ENCODE measurements at places on chromosomes 11 and 22.

DNA sequence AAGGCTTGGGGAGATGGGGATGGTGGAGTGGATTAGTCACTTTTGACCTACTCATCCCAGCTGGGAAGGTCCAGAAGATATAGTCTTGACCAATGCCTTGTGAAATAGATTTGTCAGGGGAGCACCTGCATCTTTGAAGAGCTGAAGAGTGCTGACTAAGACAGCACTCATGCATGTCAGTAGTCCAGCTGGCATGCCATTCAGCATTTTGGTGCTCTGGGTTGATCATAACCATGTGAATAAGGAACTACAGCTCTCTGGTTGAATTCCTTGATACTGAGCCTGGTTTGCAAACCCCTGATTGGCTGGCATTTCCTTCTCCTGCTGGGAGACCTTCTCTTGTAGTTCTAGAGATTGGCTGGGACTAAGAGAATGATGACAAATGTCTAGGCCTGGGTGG is 106.8 kb upstream of the ALX4 start:
- no peak for DNase-seq

DNA sequence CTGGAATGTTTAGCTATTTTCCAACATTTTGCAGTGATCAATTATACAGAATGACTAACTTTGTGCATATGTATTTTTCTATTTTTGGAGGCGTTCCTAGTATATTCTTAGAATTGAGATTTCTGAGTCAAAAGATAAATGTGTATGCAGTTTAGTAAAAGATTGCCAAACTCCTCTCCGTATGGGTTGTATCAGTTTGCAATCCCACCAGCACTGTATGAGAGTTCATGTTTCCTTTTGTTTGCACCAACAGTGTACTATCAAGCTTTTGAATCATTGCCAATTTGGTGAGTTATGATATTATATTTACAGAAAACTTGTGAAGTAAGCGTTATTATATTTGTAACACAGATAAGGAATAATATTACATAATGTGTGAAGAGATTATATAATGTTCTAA is 658.7 kb downstream of the JRKL start:
- DNase-seq, result no peak

DNA sequence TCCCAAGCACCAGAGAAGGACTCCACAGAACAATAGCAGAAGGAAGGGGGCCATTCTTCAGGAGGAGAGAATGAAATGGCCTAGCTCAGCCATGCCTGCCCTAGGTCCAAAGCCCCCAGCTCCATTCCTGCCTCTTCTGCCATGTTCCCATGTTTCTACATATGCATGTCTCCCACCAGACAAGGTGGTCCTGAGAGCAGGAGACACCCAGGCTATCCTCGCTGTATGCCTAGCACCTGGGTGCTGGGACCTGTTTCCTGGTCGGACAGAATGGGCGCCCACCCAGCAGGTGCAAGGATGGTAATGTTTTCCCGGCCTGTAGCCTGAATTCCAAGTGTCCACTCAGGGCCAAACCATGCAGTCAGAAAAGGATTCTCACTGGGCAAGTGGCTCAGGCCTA is 30.2 kb upstream of the SLC35C1 start:
- no peak for DNase-seq

DNA sequence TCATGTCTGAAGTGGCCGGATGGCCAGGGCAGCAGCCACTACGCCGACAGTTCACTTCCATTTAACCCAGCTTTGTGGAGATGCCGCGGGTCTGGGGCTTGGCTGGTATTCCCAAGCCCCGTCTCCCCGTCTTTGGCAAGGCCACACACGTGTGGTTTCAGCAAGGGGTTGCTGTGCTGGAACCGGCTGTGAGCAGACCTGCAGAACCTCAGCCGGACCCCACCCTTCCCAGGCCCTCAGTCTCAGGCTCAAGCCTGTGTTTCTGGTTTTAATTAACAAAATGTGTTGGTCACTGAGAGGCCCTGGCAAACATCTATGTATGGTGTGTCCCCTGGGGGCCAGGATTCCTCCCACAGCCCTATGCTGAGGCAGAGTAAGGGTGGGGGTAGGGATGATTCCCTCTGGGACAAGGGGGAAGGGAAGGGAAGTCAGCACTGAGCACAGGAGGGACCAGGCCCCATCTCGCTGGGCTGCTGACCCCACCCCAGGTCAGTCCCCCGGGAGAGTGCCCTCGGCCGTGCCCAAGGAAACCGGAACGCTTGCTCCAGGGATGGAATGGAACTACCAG is 9.3 kb downstream of the OSBPL5 start:
- no peak for DNase-seq

- no peak for DNase-seq
Observed at GRCh38 chr22:30308518-30309230, 18.1 kb downstream of the TBC1D10A start.

DNA sequence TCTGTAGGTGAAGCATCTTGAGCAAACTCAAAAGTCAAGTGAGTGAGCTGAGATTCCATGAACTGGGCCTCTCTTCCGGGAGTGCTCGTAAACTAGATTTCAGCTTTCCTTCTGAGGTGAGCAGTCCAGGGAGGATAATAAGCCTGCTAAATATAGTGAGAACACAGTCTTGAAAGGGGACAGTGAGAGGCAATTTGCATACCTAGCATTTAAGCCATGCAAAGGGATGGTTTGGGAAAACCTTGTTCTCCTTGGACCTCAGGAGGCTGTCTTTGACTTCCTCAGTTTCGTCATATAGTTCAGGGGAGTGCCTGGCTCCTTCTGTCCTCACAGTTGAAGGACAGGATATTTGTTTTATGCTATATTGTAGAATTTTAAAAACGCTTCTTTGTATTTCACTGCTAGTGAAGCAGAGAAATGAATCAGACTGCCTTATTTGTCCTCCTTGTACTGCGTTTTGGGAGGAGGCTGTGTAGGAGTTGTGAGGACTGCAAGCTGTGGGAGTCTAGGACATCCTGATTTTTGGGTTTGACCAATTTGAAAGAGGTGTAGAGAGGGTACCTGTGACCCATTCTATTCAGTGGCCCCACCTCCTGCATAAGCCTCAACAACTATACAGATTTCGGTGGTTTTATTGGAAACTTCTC is 11.0 kb upstream of the SORL1-AS1 start:
- no peak for DNase-seq

- no peak for DNase-seq
Observed at GRCh38 chr11:45282081-45282480, 4.1 kb downstream of the SYT13 start.

DNA sequence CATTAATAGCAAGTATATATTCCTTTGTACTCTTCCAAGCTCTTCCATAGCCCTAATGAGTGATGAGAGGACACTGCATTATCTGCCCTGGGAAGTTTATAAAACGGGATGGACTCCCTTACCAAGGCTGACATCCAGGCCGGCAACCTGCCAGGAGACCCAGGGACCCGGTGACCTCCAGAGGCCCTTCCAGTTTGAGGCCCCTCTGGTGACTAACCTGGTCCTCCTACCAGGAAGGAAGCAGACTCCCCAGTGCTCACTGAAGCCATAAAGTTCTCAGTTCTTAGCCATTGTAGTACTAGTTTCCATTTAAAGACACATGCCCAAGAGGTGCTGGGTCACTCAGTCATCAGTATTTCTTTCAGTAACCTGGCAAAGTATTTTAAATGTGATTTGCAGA is 345.4 kb downstream of the TENM4 start:
- DNase-seq, result no peak

Measured in hippocampal formation (tissue), 2 donors.